ENCODE measurements at places on chromosomes 5 and 9.
A peak's percentile ranks its signal among the peaks of the same experiment; 100 is the strongest.

DNA sequence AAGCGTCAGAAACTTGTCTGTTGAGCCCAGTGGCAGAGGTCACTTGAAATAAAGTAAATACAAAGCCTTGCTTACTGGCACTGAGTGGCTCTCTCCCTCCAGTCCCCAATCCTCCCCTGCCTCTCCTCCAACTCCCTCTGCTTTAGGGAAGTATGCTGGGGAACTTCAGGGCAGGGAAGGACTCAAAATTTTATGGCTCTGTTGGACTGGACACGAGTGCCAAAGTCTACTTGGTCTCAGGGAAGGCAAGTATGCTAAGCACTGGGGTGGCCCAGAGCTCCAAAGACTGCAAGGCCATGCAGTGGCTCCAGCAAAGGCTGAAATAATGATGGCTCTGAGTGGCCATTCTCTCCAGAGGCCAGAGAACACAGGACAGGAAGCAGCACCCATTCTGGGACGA, 9.6 kb downstream of the PLGRKT start:
- DNase-seq: no peak

DNA sequence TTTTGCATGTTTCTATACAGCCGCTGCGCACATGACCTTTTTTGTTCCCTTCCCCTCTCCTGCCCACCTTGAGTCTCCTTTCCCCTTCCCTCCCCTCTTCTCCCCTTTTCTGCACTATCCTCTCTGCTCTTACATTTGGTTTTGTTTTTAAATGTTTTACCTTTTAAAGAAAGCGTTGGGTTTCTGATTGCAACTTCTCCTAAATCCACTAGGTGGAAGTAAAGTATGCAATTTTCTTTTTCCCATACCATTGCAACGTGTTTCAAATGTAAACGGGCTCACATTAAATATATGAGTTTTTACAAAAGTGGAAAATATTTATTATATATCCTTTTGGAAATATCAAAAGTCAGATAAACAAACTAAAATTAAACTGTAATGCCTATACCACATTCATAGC, 500.9 kb downstream of the DIRAS2 start:
- no peak for DNase-seq

GRCh38 chr5:111511831-111512374, 432 bp downstream of the STARD4 start:
- DNase-seq: peak; percentile 15

DNA sequence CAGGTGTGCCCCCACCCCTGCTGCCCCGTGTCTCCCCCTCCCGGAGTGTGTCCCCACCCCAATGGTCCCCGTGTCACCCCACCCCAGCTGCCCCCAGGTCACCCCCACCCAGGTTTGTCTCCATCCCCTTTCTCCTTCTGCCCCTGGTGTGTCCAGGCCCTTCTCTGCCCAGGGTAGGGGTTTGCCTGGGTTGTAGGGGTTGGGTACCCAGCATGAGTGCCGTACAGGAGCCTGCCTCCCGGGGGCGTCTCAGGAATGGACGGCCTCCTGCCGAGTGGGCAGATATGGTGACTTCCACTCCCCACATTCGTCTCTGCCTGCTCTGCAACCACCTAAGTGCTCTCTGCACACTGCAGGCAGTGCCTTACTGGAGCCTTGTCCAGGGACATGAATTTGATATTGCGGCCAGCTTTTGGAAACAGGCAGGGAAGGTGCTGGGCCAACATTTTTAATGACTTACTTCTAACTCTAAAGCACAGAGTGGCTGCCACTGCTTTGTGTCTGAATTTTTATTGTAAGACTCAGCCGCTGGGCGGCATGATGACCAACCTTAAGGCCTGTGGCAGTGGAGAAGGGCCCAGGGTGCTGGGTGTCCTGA, 6.7 kb downstream of the LRRC14B start:
- DNase-seq: no peak

DNA sequence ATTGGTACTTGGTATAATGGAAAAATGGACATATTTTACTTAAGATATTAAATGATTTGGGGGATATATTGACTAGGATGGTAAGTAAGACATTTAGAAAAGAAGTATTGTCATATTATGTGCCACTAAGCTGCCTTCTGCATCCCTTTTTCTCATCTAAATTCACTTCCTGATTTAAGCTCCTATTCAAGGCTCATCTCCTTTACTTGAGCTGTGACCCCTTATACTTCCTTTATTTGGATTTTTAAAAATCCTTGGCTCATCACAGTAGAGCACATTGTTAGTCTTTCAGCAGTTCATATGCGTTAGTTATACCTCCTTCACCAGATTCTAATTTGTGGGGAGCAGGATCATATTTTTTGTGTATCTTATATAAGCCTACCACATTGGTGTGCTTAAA, 6.6 kb downstream of the COMMD10 start:
- no peak for DNase-seq

DNA sequence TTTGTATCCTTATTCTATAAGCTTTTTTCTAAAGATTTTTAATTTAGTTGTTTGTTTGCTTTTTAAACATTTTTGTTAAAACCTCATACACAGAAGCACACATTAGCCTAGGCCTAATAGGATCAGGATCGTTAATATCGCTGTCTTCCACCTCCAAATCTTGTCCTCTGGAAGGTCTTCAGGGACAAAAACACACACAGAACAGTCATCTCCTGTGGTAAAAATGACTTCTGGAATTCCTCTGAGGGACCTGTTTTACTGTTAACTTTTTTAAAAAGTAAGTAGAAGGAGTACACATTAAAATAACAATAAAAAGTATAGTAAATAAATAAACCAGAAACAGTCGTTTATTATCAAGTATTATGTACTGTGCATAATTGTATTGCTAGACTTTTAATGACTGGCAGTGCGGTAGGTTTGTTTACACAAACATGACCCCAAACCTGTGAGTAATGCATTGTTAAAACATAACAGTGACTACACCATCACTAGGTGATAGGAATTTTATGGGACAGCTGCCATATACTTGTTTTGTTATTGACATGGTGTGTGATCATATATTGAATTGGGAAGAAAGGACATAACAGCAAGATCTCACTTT, 109.6 kb downstream of the ZCCHC7 start:
- no peak for DNase-seq

DNA sequence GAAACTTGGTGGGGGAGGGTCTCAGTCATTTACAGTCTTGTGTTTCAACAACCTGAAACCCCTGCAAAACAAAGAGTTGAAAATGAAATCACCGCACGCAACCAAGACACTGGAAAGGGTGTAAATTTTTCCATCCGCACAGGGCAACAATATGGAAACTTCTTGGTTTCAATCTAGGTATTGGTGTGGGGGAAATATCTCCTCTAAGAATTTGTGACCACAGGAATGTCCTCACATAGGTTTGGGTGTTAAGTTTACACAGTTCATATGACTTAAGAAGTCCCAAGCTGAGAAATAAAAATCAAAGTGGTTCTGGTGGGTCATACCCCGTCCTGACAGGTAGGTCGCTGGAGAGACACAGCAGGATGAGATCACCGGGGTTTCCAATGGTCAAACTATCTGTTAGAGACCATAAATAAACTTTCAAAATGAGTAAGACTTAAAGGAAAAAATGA, 51.9 kb upstream of the PIP5K1B start:
- DNase-seq: peak; percentile 14

- no peak for DNase-seq
Measured at GRCh38 chr9:73451003-73451402, 299.3 kb downstream of the ANXA1 start.

GRCh38 chr9:13644675-13645074, 365.2 kb upstream of the MPDZ start:
- no peak for DNase-seq

DNA sequence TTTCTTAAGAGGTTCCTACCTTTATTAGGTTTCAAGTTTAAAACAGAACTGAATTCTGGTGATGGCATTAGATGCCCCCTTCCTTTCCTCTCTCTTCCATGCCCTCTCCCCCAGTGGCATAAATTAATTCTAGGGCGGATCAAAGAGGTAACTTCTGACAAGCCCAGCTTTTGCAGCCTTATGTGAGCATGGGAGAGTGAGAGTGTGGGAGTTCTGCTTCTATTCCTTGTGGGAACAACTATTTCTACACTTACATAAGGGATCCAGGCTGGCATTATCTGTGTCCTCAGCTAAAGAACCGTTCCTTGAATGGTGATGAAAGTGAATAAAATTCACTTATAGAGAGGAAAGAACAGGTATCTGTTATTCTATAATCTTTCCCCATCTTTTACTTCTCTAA, 437.6 kb downstream of the KIF4B start:
- DNase-seq: no peak

DNA sequence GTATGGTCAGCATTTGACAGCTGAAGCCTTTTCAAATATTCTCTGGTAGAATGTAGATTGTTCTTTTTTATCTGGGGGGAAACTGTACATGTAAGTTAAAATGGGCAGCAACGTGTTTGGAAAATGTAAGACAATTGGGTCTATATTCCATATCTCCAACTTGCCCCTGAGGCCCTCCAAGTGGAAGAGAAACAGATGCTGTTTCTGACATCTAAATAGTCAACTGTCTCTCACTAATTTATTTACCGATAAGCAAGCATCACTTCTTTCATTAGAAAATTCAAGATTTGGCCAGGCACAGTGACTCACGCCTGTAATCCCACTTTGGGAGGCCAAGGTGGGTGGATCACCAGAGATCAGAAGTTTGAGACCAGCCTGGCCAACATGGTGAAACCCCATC, 120.2 kb upstream of the TBCA start:
- no peak for DNase-seq

DNA sequence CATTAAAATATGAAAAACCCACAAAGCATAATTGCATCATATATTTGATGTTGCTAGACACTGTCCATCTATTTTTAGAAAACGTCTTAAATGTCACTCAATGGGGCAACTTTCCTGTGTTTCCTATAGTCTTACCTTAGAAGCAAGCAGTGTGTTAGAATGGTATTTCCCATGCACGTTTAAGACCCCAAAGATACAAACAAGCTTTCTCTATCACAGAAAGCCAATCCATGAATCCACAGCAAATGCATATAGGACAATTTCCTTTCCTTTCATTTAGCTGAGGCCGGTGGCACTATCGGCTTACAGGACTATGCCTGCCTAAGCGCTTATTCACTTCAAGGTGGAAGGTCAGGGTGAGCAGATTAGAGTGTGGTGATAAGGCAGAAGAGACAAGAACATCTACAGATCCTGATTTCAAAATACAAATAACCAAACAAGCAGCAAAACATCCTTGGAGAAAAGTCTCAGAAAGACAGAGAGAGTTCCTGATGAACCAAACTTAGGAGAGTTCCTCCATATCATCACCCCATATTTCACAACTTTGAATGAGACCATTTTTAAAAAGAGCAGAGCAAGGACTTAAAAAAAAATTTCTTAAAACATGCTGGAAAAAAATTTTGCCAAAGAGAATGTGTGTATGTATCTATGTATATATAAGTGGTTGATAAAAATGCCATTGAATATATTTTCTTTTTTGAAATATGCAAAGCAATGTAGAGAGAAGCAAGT, 57.2 kb downstream of the MEF2C start:
- no peak for DNase-seq

DNA sequence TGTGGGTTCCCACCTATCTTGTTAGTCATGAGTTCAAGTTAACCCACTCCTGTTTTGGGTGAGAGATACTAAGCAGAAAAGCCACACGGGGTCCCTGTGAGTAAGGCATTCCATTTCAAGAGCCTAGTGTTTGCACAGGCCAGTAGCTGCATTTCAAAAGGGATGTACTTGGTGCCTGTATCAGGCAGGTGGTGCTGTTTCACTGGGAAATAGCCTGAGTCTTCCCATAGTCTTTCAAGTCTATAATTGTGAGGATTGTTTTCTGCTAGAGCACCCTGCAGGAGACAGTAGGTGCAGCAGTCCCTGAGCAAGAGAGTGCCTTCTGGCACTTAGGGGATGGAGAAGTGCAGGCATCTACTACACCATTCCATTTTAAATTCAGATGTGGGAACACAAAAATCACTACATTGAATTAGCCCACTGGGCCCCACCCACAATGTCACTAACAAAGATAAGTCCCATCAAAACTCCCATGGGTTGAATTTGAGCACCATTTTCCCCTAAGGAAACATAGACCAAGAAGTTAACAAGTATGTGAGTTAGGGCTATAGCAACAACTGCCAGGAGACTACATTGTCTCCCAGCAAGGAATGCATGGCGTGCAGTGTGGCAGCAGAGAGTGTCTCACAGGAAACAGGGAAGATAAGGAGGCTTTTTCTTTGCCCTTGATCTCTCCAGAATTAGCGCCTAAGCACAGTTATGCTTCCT, 263.2 kb downstream of the COX7C start:
- DNase-seq: peak; percentile 1

- DNase-seq: peak; percentile 8
Measured at GRCh38 chr9:138022121-138022741, 144.6 kb downstream of the CACNA1B start.

- no peak for DNase-seq
Measured at GRCh38 chr5:153959134-153959957, 79.4 kb downstream of the FAM114A2 start.

DNA sequence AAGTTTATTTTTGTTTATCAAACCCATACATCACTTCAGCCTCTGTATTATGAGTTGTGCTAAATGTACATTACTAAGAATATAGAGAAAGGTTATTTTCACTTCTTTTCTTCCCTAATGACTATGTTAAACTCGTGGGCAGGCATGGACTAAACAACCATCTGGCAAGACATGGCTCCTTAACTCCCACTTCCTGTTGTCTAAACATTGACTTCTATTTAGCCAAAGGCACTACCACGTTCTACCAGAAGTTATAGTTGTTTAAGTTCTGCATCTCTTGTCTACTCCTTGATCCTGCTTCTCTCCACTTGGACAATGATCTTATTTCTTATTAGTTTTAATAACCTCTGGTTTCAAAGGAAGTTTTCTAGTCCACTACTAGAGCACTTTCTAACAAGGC, 136.1 kb downstream of the MACIR start:
- DNase-seq: no peak

DNA sequence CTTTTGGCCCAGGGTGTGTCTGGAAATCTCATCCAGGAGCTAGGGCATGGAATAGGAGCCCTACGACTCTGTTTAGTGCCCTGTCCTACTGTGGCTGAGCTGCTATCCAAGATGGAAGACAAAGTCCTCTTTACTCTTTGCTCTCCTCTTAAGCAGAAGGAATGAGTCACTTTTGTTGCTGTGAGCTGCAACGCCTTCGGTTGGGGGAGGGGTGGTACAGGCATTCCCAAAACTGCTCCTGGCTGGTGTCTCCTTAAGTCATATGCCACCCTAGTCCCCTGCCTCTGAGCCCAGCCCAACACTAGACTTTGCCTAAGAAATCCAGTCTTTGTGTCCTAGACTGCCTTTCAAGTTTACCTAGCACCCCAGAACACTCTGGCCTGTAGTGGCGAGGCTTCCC, 99.9 kb downstream of the PRR16 start:
- DNase-seq: no peak

DNA sequence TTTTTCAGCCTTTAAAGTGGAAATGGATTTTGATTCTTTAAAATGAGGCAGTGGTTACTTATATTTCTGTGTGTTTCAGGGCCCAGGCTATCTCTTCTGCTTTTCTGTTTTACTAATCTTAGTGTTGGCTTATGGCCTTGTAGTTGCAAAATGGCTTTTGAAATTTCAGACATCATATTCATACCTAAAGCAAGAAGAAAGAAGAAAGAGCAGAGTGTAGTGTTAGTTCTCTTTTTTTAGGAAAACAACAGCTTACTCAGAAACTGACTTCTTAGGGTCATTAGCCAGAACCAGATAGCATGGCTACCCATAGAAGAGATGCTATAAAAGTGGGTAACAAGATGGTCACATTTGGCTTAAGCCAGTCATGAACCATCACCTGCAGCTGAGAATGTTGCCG, 20.9 kb downstream of the ZBED3 start:
- DNase-seq: no peak

- DNase-seq: no peak
Measured at GRCh38 chr9:95206143-95206542, 111.4 kb downstream of the FANCC start.

GRCh38 chr5:67166460-67167285, 29.9 kb downstream of the CD180 start:
- peak; percentile 66 for DNase-seq

Data from stimulated activated CD8-positive, alpha-beta memory T cell treated with anti-CD3 and anti-CD28 coated beads, Interleukin-2, amount 100 ng/mL, for 48 hours (primary cell).